Retinal pigment epithelial cell (primary cell): ENCODE measurements at places on chromosomes 12 and 14.

DNA sequence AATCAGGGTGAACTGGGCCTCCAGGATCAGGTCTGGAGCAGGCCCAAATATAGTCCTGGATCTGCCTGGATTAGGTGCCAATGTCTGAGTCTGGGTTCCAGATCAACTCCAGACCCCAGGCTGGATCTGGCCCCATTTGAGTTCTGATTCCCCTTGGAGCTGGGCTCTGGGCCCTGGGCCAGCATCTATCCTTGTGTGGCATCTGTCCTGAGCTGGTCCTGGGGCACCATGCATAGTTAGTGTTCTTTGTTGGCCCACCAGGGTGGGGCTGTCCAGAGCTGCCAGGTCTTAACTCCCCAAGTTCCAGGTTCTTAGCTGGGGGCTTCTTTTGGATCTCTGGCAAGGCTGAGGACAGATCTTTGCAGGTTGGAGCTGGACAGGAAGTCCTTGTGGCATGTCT, 11.0 kb upstream of the ZNF385A start:
- DNase-seq: no peak

DNA sequence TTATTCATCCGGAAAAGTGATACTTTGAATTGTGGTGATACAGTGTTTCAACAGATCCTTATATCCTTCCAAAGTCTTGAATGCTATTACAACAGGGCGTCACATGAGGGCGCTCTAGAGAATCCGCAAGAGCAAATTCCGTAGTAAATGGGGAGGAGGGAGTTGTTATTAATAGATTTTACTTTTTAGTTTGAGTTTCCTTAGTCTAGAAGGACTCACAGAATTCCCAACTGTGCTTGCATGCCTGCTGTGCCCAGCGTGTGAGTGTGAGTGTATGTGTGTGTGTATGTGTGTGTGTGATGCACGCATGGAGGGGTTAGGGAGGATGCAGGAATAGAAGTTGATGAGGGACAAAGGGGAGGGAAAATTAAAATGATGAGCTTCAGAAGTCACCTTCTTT, 375.3 kb downstream of the C12orf75 start:
- DNase-seq: no peak

DNA sequence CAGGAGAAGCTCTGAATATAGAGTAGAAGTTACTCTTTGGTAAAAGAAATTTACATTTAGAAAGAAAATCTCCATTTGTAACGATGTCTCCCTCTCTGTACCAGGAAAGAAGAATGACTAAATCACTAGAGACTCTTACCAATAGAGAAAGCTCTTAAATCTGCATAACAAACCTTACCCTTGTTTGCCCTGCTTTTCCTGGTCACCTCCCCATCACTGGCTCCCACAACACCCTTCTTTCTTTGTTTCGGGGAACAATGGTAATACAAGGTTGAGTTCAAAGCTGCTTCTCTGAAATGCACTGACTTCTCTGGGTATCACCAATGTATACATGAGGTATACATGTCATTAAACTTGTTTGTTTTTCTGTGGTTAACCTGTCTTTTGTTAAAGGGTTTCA, 351.1 kb upstream of the FLRT2 start:
- DNase-seq: no peak

- DNase-seq: peak; percentile 78
Measured at GRCh38 chr14:55913324-55914025, 204.7 kb upstream of the PELI2 start.

DNA sequence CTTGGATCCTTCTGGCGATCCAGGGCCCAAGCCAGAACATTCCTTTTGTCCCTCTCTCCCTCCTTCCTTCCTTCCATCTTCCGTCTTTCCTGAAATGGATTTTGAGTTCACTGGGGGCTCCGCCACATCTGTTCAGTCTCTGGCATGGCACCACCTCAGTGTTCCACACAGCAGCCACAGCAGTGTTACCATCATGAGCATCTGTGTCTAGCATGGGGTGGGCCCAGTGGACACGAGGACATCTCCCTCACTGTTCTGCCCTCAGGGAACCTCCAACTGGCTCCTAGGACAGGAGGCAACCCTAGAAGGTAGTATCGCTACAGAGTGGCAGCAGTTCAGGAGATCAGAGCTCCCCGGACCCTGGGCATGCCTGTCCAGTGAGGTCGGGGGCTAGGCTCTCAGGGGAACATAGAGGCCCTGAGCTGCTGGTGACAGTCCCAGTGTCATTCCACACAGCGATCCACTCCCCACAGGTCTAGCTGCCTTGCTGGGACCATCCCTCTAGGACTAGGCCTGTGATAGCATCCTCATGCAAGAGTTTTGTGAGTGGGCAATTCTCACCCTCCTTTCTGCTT, 59.0 kb downstream of the GALNT16 start:
- DNase-seq: no peak

- no peak for DNase-seq
Measured at GRCh38 chr12:6392504-6392903, 8.5 kb downstream of the LTBR start.

DNA sequence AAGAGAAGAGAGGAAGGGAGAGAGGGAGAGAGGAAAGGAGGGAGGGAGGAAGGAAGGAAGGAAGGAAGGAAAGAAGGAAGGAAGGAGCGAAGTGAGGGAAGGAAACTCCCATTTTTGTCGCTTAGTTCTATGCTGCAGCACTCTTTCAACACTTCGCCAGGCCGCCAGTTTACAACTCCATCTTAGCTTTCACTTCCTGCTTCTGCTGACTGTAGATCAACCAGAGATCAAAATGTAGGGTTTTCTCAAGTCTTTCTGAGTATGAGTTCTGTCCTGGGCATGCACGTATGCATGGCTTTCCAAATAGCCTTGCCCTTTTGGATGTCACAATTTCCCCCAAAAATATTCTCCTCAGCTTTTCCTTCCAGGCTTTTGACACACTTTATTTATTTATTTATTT, 723.4 kb downstream of the TRHDE start:
- no peak for DNase-seq

DNA sequence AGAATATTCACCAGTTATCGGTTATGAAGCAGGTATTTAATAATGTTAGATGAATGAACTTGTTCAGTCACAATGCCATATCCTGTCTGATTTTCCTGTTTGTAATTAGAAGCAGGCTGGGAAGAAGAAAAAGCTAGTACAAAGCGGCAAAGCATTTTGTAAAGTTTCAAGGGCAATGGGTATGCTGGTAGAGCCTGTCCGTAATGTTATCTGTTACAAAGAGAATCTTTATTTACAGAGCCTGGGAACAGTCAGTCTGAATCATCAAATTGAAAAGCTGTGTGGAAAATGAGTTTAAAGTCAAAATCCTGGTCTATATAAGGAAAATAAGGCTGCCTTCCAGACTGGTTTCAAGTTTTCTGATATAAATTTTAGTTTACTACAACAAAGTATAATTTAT, 40.5 kb downstream of the PARP11 start:
- DNase-seq: no peak

- DNase-seq: no peak
Measured at GRCh38 chr12:49636979-49637755, 13.8 kb downstream of the PRPF40B start.

- no peak for DNase-seq
Measured at GRCh38 chr14:22555384-22556011, 33.5 kb downstream of the DAD1 start.

GRCh38 chr12:55743406-55744339, 751 bp downstream of the GDF11 start:
- no peak for DNase-seq

GRCh38 chr12:132236129-132236929, 92.1 kb downstream of the NOC4L start:
- no peak for DNase-seq

DNA sequence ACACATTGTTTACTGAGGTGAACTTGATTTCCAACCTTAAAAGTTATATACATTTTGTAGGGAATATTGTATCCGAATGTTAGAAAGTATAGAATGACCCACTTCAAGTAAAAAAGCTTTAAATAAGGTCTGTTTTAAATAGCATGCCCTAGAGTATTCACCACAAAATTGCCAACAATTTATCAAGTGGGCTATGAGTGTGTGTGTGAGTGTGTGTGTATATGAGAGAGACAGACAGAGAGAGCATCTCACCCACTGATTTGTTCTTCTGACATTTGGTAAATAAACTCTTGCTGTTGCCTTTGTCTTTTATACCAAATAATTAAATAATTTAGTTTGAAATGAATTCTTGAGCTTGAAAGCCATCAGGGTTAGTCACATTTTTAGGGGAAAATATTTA, 29.8 kb upstream of the RAP1B start:
- DNase-seq: no peak

DNA sequence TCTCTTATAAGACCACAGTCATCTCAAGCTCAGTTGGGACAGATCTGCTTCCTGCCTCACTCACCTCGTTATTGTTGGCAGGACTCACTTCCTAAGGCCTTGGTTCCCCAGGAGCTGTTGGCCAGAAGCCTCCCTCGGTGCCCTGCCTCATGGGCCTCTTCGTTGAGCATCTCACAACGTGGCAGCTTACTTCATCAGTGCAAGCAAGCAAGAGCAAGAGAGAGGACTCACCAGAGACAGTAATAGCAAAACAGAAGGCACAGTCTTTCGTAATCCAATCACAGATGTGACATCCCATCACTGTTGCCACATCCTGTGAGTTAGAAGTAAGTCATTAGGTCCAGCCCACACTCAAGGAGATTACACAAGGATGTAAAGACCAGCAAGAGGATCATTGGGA, 5.1 kb upstream of the NUMB start:
- no peak for DNase-seq

GRCh38 chr12:122067548-122067947, 11.0 kb upstream of the MLXIP start:
- DNase-seq: no peak

DNA sequence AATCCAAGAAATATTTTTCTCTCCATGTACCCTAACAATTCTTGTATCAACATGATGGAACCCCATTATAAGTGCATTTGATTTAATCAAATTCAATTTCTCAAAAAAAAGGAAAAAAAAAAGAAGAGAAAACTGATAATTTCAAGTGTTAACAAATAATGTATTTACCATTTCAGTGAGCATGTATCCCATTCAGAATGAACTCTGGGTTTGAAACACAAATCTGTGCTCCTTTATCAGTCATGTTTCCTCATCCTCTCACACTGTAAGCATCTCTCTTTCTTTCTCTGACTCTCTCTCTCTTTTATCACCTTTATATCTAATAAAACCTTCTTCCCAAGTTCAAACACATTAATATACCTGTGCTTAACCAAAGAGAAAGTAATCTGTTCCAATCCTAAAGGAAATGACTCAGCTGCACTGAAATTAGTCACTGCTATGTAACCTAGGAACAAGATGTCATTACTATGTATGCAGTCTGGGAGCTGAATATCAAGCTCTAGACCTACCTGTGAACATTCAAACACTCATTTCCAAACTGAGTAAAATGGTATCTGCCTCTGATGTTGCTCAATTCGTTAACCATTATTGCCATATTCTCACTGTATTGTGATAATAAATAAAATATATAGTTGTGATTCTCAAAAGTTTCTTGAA, 135.0 kb upstream of the LRIG3 start:
- DNase-seq: peak; percentile 33

DNA sequence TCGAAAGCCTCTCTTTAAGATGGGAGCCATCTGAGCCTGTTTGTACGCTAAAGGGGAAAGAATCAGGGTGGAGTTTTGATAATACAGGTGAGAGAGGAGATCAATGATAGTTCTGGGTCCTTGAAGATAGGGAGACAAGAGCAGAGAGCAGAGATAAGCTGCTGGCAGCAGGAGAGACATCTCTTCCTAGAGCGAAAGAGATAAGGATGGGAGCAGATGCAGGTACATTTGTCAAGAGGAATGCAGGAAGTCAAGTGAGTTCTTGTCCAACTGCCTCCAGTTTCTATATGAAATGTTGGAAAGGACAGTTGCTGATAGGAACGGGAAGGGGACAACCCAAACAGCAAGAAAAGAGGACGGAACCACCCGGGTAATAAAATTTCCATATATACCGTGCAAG, 24.7 kb upstream of the HIF1A start:
- DNase-seq: no peak

DNA sequence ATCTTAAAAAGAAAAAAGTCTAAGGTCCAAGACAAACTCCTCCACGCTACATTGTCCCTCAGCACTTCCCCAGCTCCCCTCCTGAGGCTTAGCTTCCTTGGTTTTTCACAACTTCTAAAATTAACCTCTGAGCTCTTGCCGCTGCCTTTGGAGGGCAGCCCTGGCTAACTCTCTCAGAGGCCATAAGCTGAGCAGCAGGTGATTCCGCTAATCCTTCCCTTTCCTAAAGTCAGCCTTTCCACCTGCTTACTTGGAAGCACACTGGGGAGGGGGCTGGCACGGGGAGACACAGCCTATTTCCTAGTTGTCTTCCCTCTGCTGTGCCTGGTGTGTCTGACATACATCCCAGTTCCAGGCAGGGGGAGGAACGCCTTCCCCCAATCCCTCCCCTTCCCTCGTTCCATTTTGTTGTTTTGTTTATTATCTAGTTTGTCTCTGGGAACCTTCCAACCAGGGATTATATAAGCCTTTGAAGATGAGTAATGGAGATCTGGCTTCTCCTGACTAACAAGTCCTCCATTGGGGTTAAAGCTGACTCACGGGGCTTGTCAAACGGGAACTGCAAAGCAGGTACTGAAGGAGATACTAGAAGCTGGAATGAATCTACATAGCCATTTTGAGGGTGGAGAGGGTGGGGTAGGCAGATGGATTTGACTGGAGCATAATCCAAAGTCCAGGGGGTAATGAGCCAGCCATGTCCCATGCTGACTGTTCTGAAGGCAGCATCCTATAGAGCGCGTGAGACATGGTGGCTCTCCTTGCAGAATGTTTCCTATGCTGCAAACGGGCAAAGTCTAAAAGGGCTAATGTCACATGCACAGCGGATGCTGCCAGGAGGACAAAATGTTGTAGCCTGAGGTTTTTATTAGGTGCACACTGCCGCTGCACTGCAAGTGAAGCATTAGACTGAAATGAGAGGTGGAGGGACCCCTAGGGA, 230.8 kb downstream of the FOXN3 start:
- peak; percentile 58 for DNase-seq

DNA sequence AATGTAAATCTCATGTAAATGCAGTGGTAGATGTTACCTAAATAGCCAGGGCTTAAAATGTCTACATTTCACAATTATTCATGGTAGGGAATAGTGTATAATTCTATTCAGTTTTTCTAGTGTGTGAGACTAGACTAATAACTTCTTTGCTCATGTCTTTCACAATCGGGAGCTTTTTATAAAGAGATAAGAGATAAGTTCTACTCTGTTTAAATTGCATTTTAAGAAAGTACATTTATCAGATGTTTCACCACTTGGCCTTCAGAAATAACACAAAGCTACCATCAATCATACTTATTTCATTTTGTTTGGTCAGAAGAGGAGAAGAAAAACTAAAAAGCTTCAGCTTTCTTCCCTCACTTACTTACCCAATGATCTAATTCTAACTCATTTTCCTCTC, 725.5 kb upstream of the FLRT2 start:
- no peak for DNase-seq

- DNase-seq: no peak
Measured at GRCh38 chr12:39835517-39836489, 216.2 kb upstream of the ABCD2 start.

- no peak for DNase-seq
Measured at GRCh38 chr14:89256283-89256682, 160.8 kb downstream of the FOXN3 start.

GRCh38 chr12:116644806-116645205, 85.6 kb downstream of the MAP1LC3B2 start:
- DNase-seq: no peak
